Stimulated activated CD8-positive, alpha-beta memory T cell treated with anti-CD3 and anti-CD28 coated beads, Interleukin-7, amount 100 ng/mL, for 48 hours (primary cell): ENCODE measurements at places on chromosomes 5 and 9.

GRCh38 chr9:108783326-108783725, 72.5 kb downstream of the ACTL7B start:
- DNase-seq = no peak

- no peak for DNase-seq
Measured at GRCh38 chr9:98365227-98365669, 109.8 kb upstream of the TBC1D2 start.

GRCh38 chr5:140351609-140352334, 5.4 kb upstream of the HBEGF start:
- no peak for DNase-seq

DNA sequence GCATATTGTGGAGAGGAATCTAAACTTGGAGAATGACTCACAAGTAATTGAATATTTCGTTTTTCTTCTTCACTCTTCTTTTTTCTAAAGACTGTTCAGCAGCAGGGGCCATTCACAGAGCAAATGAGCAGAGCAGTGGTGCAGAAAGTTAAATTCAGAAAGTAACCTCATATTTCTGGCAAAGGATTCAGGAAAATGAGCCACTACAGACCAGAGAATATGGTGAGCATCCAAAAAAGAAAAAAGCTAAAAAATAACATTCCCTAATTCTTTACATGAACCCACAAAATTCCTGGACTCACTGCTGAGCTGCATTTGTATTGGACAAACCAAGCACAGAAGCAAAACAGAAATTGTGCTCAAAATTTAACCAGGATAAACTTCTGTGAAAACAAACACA, 1486.8 kb upstream of the C9orf72 start:
- no peak for DNase-seq

- DNase-seq = no peak
Measured at GRCh38 chr5:38590838-38591522, 34.5 kb upstream of the LIFR start.
